ENCODE measurements at places on chromosomes 5 and 9.

- no peak for DNase-seq
These were observed 298.0 kb downstream of the SPOCK1 start for GRCh38 chr5:137200906-137201700.

GRCh38 chr9:113380869-113381378 lies 4.1 kb upstream of the HDHD3 start:
- DNase-seq, result no peak

DNA sequence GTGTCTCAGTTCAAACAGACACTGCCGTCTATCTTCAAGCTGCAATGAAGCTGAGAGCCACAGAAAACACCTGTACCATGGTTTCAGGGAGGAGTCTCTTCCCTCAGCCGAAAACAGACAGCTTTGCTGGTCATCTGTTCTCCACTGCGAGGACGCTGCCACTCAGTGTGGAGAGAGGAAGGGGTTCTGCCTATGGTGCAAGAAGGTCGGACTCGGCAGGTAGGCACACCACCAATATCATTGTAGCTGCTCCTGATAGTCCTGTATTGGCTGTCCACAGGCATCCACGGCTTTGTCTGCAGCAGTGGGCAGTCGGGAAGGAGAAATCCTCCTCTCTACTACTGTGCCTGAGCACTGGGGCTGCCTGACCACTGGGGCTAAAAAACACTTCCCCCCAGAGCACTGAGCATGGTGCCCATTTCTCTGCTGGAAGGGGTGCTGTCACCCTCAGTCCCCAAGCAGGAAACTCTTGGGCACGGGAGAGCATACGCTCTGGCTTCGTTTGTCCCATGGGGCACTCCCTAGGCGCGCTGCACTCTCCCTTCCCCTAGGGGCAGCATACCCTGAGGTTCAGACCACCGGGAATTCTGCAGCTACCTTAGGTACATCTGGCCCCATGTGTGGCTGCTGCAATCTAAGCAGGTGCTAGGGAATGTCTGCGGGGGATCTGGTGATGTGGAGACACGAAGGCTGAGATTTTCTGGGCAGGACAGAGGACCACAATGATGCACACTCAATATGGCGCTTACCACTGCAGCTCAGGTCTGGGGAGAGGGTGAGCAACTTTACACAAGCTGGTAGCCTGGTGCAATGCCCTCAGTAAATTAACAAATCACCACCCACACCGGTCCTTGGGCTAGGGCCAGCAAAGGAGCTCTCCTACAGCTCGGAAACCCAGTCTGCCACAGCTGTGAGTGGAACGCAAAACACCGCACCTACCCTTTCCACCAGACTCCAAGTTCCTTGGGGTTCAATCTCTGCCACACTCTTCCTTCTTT lies 880.9 kb upstream of the SEMA6A start:
- DNase-seq, result no peak

GRCh38 chr9:136395020-136395340 lies 5.0 kb downstream of the SNAPC4 start:
- no peak for DNase-seq

DNA sequence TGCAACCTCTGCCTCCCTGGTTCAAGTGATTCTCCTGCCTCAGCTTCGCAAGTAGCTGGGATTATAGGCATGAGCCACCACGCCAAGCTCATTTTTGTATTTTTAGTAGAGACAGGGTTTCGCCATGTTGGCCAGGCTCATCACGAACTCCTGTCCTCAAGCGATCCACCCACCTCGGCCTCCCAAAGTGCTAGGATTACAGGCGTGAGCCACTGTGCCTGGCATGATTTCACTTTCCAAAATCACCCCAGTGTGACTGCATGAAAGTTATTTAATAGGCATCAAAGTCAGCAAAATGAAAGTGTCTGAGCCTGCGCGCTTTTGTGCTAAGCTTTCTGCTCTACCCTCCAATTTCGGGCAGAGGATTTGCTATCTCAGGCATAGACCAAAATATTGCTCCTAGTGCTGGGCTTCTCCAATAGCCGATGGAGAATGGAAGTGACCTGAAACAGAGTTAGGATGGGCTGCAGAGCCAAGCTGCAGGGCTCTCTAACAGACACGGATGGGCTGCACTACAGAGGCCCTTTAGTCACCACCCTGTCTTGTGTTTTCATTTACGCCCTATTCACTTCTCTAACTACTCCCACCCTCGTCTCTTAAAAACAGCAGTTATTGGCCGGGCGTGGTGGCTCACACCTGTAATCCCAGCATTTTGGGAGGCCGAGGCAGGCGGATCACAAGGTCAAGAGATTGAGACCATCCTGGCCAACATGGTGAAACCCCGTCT lies 44.3 kb downstream of the RETREG1 start:
- no peak for DNase-seq

DNA sequence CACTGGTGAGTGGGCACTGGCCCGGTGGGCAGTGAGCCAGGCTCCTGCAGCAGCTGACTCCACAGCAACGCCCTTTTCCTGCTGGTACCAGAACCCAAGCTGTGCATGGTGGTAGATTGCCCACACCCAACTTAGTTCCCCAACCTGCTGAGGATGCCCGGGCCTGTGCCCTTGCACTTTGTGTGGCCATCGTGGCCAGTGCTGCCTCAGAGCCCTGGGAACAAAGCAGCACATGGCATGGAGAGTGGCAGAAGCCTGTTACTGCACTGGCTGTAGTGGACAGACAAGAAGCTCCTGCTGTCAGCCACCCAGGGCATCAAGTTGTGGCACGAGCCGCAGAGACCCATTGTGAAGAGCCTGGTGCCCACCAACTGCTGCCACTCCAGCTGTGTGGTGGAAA lies 612.9 kb downstream of the DNAH5 start:
- DNase-seq, result no peak

GRCh38 chr9:1698991-1699390 lies 316.2 kb upstream of the SMARCA2 start:
- DNase-seq, result no peak

DNA sequence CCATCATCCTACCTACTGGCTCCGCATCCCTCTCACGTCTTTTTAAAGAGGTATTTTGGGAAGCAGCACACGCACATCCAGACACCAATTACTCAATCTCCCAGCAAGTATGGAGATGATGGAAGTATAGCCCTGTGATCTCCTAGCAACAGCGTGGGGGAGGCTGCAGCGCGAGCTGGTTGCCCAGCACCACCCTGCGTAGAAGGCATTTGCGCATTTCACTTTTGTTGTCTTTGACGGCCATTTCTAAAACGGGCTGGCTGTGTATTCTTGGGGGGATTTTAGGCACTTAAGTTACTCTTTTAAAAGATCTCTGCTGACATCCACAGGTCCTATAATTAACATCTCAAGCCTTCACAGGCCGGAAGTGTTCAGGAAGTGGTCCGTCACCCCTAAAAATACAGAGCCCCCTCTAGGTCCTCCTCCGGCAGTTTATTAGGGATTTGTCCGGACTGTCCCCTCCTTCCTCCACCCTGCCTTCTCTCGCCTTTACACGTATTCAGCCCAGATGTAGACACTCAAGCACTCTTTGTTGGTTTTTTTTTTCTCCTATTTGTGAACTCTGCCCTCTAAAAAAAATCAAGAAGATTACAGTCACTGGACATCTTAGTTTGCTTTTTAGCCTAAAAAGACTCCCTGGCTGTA lies 371.4 kb downstream of the NTRK2 start:
- no peak for DNase-seq

- no peak for DNase-seq
These were observed 41.6 kb downstream of the CDK5RAP2 start for GRCh38 chr9:120538339-120538738.

GRCh38 chr9:83431101-83432060 lies 106.8 kb downstream of the FRMD3 start:
- no peak for DNase-seq

- no peak for DNase-seq
These were observed 61.3 kb upstream of the XPA start for GRCh38 chr9:97758334-97758916.

GRCh38 chr9:1055166-1055565 lies 5.0 kb downstream of the DMRT2 start:
- no peak for DNase-seq

DNA sequence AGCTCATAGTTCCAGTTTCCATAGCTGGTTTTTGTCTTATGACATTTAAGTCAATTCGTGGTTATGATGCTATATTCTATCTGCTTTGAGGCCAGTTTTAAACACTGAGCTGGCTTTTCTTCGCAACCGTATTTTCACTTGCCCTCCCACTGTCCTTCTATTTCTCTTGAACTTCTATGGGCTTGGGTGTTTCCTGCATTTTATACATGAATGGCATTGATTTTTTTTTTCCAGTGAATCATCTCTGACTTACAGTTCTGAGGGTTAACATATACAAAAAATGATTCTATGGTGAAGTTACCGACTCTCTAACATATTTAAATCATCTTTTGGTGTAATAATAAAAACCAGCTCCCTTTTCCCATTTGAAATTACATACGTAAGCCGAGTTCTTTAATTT lies 88.2 kb downstream of the SREK1 start:
- no peak for DNase-seq

- DNase-seq, result peak; percentile 57
These were observed 2.0 kb downstream of the IER5L start for GRCh38 chr9:129175825-129176633.

DNA sequence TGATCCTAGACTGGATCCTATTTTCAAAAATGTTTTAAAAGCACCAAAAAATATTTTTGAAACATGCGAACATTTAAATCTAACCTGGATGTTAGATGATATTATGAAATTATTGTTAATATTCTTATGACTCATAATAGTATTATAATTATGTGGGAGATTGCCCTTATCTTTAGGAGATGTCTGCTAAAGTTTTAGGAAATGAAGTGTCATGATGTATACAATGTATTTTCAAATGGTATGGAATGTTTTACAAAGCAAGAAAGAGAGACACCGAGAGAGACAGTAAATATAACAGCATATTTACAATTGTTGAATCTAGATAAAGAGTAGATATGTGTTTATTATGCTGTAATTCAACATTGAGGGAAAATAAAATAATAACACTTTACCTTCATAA lies 455.9 kb downstream of the ACTL7B start:
- DNase-seq, result no peak

DNA sequence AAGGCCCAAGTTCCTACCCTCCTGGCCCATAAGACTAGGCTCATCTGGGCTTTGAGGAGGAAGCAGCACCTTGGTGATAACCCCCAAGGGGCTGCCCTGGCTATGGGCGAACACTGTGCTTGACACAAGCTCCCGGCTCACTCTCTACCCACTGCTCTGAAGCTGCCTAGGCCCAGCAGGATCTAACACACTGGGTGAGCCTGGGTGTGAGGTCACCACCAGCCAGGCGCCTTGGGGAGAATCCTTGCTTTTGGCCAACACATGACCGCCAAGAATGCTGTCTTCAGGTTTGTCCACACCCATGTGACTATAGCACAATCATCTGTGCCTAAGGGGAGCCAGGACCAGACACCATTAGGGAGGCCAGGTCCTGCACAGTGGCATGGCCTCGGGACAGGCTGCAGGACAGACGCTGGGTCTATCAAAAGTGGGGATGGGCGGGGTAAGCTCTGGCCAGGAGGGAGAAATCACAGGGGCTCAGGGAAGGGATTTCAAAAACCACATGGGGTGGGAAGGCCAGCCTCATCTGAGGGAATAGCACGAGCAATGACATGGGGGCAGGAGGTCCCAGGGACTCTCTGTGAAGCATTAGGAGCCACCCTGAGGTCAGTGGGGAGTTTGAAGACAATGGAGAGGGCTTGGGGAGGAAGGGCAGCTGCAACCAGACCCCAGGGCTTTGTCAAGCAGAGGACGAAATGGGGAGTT lies 29.6 kb downstream of the BICD2 start:
- DNase-seq, result no peak

- no peak for DNase-seq
These were observed 1915.7 kb upstream of the CDH9 start for GRCh38 chr5:28954074-28954473.

GRCh38 chr9:117783828-117784227 lies 79.6 kb downstream of the TLR4 start:
- peak; percentile 2 for DNase-seq

DNA sequence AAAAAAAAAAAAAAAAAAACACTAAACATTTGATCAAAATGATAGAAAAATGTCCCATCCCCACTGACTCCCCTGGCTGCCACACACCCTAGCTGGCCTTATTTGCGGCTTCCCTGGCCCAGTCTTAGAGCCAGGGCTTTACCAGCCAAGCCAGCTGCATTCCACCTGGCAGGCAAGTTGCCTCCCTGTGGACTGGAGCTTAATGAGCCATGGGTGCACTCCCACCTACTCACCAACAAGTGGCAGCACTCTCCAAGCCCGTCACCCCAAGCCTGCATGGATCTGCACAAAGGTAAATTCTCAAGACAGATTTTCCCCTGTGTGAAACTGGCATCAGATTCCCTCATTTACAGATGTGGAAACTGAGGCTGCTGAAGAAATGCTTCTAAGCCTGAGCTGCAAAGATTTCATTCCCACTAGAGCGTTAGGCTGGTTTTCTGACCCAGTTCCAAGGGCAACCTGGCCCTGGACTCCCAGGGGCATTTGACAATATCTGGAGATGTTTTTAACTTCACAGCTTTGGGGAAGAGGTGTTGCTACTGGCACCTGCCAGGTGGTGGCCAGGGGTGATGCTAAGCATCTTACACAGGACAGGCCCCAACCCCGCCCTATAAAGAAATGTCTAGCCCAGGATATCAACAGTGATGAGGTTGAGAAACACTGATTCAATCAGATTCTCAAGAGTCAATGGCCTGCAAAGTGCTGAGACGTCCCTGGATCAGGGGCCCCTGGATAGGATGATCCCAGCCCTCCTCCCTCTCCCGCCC lies 21.9 kb upstream of the VDAC1 start:
- DNase-seq, result peak; percentile 21

GRCh38 chr5:606526-607399 lies 5.4 kb upstream of the CEP72 start:
- no peak for DNase-seq

DNA sequence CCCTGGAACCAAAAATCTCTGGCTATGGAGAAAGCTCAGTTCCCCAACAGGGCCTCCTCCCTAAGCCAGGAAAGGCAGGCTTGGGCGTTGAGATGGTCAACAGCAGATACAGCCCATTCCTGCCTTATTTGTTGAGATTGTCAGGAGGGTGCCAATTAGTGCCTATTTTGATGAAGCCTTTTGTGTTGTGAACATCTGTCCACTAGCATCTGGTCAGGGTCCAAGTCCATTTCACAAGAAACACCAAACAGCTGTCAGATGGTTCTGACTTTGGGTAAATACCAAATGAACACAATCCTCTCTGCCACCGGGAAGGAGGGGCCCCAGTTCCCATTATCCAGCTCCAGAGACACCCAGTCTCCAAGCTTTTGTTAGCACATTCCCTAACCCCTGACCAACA lies 19.9 kb downstream of the SEMA6A start:
- DNase-seq, result no peak

GRCh38 chr9:106019039-106019680 lies 324.8 kb downstream of the TMEM38B start:
- DNase-seq, result no peak
